ENCODE measurements at places on chromosomes 5 and 9.
A peak's percentile ranks its signal among the peaks of the same experiment; 100 is the strongest.

GRCh38 chr9:116156621-116157314 is 3.2 kb downstream of the PAPPA start:
- no peak for DNase-seq

DNA sequence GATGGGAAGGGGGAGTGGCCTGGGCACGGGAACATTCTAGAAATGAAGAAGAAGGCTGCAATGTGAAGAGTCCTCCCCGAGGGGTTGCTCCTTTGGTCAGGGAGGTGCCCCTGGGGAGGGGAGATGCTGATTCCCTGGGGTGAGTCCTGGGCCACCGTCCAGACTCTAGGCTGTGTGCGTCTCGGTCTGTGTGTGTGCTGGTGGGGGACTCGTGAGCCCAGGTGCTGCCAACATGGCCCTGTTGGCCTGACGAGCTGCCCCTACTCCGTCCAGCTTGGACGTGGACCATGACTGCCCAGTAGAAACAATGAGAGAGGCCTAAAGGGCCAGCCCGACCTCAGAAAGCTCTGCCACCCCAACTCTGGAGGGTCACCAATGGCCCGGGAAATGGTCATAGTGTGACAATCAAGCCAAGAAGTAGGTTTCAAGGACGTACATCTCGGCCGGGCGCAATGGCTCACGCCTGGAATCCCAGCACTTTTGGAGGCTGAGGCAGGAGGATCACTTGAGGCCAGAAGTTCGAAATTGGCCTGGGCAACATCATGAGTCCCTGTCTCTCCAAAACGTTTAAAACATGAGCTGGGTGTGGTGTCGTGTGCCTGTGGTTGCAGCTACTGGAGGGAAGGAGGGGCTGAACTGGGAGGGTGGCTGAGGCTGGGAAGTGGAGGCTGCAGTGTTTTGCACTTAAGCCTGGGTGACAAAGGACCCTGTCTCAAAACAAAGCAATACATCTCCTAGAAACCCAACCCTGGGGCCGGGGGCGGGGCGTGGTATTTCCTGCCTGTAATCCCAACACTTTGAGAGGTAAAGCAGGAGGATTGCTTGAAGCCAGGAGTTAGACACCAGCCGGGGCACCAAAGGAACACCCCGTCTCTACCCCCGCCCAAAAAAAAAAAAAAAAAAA is 17.0 kb downstream of the LHX3 start:
- DNase-seq: no peak

GRCh38 chr5:87164409-87164808 is 103.3 kb upstream of the RASA1 start:
- no peak for DNase-seq

DNA sequence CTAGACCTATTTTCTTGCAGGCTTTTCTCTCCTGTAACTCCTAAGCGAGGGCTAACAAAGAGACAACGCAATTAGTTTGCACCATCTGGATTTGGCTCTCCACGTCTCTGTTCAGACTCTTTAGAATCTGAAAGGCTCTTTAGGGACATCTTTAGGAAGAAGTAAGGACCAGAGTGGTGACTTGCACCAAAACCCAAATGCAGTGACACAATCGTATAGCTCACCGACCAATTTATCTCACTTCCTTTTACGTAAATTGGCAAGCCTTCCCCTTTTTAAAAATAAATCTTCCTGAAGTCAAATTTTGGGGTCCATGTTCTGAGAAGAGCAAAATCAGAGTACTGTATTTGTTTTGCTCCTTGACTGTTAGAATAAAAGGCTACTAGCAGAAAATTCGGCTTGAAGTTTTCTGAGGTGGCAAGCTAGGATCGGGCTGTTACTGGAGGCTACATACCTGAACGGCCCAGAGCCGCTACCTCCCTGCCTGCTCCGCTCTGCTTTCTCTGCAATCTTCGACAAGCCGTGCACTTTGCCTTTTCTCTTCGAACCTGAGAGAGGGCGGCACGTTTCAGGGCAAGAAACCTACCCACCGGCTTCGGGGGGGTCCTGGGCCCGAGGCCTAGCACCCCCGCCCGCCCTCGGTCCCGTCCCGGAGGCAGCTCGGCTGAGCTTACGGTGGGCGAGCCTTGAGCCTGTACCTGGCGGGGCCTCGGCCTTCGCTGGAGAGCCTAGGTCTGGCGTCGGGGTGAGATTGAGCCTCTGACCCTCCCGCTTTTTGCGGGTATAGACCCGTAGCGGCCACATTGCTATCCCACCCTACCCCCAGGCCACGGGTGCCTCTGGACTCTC is 537 bp downstream of the MEIKIN start:
- DNase-seq: no peak

- no peak for DNase-seq
Observed at GRCh38 chr5:53983568-53984460, 326.6 kb downstream of the ARL15 start.

DNA sequence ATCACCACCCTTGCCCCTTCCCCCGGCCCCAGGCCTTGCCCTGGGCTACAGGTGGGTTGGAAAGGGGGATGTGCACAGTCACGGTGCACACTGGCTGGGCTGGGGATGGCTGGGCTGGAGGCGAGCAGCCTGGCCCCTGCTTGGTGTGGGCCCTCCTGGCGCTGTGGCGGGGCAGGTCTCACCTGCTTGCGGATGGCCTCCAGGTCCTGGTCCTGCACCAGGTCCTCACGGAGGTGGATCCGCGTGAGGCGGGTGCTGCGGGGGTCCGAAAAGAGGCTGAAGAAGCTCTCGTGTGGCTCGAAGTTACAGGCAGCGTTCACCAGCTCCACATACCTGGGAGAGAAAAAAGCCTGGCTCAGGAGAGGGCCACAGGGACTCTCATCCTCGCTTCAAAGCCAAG is 18.1 kb downstream of the ZER1 start:
- no peak for DNase-seq

- no peak for DNase-seq
Observed at GRCh38 chr9:82334286-82334685, 345.7 kb downstream of the SPATA31D1 start.

DNA sequence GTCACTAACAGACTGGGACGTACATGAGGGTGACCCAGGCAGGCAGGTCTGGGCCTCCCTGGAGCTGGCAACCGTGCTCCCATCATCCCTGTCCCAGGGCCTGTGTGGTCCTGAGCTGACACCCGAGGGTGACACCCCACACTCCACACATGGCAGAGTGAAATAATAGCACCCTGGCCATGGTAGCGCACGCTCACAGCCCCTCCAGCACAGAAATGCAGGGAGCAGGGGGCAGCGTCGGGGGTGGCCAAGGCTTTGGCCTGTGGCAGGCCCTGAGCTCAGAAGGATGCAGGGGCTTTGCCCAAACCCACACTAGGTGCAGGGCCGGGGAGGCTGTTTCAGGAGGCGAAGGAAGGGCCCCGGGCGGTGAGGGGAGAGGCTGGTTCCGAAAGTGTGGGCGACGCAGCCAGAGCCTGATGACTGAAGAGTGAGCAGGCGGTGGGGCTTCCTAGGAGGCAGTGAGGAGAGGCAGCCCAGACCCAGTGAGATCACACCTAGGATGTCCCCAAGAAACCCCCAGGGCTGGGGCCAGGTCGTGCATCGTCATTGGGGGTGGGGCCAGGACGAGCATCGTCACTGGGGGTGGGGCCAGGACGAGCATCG is 12.9 kb downstream of the OR2V2 start:
- DNase-seq: peak; percentile 82

DNA sequence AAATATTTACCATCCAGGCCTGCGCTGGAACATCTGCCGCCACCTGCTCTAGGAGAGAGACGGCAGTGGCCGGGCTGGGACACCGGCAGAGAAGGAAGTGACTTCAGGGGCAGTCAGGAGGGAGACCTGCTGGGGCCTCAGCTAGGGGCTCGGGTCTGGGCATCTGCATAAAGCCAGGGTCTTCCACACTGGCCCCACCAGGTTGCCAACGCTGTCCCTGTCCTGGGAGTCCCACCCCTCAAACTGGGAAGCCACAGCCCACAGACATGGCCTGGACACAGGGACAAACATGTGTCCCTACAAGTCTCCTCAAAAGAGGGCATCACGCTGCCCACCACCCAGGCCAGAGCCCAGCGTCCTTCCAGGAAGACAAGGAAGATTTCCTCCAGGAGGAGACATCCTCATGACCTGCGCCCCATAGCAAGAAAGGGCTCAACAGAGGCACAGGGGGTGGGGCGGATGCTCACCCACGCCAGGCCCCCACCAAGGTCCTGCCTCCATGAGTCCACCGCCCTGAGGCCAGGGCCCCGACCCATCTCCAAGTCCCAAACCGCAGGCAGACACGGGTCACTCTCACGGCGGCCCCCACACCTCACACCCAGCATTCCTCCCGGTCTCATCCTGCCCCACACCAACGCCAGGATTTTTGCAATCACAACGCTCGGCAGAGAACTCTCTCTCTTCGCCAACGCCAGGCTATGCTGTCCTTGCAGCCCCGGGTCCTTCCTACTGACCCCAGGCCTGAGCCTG is 9.0 kb downstream of the VAV2 start:
- no peak for DNase-seq

DNA sequence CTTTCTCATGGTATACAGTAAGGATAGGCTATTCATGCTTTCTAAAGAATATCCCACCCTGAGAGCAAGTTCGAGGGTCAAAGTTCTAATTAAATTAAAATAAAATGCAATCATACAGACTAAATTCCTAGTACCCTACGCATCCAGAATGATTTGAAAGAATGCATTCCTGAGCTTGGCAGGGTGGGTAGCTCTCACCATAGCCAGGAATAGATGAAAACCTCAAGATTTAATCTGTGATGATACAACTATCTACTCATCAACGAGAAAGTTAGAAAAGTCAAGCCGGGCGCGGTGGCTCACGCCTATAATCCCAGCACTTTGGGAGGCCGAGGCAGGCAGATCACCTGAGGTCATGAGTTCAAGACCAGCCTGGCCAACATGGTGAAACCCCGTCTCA is 32.3 kb downstream of the SERINC5 start:
- DNase-seq: no peak

DNA sequence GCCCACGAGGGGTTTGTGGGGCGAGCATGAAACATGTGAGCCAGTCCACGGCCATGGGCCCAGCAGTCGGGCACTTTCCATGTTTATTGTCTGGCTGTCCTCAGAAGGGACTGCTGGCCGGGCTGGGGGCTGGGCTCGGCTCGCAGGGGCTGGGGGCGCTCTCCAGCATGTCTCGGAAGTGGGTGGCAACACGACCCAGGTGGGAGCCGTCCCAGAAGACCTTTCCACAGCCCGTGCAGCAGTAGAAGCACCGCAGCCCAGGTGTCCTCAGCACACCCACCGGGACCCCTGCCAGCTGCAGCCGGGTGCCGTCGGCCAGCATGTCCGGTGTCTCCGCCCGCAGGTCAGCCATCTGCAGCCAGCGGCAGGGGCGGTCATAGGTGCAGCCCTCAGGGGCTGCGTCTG is 4.8 kb upstream of the NRARP start:
- DNase-seq: no peak

DNA sequence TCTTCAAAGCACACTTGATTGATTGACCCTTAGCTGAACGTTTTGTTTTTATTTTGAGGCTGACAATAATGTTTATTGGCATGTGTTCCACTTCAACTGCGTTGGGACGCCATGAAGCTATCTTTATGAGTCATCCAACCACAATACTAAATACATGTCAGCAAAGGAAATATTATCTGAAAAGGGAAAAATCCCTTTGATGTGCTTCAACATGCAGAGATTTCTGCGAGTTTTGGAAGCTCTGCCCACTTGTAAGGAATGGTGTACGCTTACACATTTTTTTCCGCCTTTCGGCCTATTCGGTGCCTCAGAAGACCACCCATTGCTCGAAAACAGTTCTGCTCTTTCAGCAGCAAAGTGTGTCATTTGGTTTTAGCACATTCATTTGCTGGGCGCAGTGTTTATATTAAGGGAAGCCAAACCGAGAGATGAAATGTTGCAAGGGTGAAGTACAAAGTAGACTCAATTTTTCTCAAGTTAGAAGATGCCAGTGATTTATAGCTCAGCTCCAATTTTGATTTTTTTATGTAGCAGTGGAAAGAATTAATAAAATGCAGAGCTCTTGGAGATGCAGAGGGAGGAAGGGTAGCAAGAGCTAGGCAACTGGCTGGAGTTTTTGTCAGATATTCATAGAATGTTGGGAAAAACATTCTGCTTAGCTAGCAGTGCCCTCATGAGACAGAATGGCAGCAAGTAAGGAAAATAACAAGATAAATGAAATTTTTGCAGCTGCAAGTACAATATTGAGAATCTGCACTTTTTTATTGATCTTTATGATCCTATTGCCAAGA is 68.9 kb downstream of the PRDM6 start:
- DNase-seq: no peak

GRCh38 chr9:124077915-124078572 is 66.5 kb downstream of the LHX2 start:
- no peak for DNase-seq
